ENCODE measurements at places on chromosomes 4 and X.

DNA sequence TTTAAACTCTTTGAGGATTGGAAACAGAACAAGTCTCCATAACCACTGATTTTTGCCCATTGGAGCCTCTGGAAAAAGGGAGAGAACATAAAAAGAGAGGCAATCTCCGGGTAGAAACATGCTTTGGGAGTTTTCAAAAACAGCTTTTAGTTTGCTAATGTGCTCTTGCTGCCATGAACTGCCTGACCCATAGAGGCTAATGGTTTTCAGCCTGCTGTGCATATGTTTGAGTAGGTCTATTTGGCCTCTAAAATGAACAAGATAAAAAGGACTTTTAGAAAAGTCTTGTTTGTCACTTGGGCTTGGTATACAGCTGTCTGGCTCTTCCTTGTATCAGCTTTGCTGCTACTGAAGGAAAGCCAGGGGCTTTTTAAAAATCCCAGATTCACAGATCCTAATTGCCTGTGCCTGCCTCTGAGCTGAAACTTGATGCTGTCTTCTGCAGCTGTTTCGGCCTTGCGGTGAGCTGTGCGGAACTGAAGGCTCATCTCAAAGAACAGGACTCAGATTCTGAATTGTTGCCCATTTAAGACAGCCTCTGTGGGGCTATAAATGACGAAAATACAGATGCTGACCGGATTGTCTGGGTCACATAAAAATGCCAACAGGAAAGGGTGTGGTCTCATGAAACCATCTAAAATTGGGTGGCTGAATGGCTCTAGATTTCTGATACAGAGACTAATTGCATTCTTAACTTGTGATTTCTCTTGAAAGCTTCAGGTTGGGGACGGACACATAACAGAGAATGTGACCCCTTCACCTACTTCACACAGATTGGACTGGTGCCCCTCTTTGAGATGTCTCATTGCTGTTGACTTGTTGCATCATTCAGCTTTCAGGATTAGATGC is 18.4 kb upstream of the ZNF41 start:
- DNase-seq, result no peak

DNA sequence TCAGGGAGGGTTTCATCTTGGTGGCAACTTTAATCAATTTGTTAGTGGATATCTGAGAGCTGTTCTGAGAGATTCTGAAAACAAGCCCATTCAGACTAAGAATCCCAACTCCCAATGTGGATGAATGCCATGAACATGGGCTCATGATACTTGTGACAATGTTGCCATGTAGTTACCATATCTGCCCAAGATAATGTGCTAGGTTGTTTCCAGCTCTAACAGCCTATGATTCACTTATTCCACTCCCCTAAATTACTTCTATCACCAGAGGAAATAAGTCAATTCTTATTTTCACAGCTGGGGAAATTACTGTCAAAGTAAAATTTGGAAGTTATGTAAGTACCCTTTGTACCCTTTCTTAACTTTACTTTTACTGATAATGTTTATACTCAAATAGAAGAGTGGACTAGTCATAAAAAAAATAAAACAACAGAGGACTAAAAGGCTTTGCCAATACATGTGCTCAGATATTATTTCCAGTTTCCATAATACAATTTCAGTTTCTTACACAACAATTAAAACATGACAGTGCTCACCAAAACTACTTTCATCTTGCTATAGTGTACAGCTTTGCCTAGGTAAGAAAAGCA is 1101.7 kb upstream of the INTU start:
- DNase-seq, result no peak

GRCh38 chr4:15075875-15076274 is 73.6 kb downstream of the CPEB2 start:
- no peak for DNase-seq

- DNase-seq, result no peak
These were observed 39.9 kb downstream of the FAM149A start for GRCh38 chr4:186144198-186144945.

DNA sequence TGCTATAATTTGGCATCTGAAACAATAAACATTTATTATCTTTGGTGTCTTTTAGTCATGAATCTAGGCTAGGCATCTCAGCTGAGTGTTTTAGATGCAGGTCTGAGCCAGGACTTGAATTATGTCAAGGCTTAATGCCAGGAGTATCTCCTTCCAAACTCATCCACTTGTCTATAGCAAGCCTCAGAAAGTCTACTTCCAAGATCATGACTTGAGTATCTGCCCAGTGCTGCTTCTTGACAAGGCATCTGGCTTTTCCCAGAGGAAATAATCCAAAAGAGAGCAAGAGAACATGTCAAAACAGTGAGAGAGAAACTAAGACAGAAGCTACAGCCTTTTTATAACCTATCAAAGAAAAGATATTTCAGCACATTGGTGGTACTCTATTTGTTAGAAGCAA is 1052.1 kb upstream of the PCDH10 start:
- no peak for DNase-seq

- DNase-seq, result no peak
These were observed 35.6 kb downstream of the FAM47B start for GRCh38 chrX:34978171-34978570.

GRCh38 chr4:72323227-72323626 is 245.8 kb downstream of the ADAMTS3 start:
- no peak for DNase-seq

GRCh38 chr4:20028645-20029044 is 223.1 kb upstream of the SLIT2 start:
- DNase-seq, result no peak

DNA sequence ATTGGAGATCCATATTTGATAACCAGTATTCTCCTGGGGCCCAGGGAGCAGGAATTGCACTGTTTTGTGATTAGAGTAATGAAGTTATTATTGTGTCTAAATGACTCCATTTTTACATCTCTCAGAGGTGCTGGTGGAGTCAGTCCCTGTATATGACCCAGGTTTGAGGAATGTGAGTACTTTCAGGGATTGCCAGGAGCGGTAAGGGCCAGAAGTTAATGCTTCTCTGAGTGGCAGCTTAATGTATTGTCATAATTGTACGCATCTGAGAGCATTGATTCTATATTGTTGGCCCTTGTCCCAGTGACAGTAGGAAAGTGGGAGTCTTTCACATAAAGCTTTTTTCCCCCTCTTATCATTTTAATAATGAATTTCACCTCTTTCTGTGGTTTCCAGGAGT is 146.2 kb downstream of the GATB start:
- DNase-seq, result no peak

- DNase-seq, result no peak
These were observed 220.3 kb downstream of the PTTG2 start for GRCh38 chr4:38180456-38180855.

- DNase-seq, result no peak
These were observed 16.9 kb upstream of the MED28 start for GRCh38 chr4:17597517-17597916.
